ENCODE measurements at places on chromosomes 6 and 20.

- no peak for DNase-seq
These were observed 67.2 kb downstream of the PTPN1 start for GRCh38 chr20:50577175-50578018.

DNA sequence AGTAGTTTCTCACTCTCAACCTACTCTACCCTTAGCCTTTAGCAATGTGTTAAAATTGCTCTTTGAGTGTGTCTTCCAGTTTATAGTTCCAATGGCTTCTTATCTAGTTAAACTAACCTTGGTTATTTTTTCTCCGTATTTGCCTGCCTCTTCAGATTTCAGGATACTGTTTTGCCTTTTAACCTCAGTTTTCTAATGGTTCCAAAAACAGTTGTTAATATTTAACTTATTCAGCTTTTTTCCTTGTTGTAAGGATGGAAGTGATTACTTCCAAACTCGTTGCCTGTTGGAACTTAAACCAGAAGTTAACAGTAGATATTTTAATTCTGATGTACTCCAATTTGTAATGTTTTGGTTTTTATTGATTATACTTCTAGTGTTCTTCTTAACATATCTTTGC is 1574.9 kb downstream of the HACE1 start:
- DNase-seq: no peak

DNA sequence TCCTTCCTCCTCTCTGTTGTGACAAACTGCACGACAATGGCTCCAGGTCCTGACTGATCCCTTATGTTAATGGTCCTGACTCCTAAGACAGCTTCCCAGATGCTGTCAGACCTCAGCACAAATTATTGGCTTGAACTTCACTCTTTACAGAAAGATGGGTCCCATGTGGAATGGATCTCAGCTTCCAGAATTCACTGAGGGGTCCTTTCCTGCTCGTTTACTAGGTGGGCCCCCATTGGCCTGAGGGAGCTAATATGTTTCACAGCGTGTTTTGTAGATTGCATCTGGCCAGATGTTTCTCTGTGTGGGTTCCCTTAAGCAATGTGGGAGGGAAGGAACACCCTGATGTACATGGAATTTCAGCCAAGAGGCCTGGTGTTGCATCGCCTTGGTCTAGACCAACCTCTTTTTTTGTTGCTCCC is 826.6 kb downstream of the MAFB start:
- DNase-seq: no peak

DNA sequence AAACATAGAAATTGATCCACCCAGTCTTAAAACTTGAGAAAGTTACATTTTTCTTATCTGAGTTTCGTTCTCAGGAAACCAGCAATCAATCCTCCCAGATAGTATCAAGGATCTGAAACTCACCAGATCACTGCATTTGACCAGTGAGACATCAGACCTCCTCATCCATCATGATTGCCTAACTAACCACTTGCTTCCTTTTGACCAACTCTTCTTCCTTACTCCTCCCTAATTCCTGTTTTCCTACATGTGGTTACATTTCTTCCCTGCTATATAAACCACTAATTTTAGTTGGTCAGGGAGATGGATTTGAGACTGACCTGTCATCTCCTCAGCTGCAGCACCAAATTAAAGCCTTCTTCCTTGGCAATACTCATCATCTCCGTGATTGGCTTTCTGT is 357.1 kb upstream of the POU3F2 start:
- no peak for DNase-seq

DNA sequence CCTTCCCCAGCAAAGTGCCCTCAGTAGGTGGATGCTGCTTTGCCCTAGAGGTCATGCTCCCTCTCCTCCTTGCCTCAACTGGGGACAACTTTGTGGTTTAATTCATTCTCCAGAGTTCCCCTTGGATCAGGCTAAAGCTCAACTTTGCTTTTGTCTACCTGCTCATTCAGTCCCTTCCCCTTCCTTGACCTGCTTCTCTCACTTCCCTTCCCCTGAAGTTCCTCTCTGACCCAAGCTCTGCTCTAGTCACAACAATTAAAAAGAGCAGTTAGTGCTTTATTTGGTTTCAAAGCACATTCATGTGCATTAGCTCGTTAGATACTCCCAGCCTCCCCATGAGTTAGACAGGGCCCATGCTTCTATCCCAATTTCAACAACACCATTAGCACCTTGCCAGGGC is 71.3 kb downstream of the DZANK1 start:
- DNase-seq: no peak

GRCh38 chr6:120671519-120671918 is 662.8 kb downstream of the TBC1D32 start:
- no peak for DNase-seq

DNA sequence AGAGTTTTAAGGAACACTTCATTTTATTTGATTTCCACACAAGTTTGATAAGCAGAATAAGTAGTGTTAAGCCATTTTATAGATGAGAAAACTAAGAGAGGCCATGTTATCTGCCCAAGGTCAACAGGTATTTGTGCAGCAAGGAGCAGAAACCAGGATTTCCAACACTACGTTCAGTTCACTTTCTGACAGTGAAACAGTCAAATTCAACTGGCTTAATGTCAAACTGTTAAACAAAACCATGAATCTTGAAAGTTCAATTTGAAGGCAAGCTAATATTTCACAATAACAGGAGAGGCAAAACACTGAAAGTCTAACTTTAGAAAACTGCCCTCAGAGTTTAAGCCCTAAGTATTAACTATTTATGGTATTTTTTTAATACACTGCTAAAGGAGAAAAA is 32.6 kb downstream of the DTNBP1 start:
- no peak for DNase-seq

DNA sequence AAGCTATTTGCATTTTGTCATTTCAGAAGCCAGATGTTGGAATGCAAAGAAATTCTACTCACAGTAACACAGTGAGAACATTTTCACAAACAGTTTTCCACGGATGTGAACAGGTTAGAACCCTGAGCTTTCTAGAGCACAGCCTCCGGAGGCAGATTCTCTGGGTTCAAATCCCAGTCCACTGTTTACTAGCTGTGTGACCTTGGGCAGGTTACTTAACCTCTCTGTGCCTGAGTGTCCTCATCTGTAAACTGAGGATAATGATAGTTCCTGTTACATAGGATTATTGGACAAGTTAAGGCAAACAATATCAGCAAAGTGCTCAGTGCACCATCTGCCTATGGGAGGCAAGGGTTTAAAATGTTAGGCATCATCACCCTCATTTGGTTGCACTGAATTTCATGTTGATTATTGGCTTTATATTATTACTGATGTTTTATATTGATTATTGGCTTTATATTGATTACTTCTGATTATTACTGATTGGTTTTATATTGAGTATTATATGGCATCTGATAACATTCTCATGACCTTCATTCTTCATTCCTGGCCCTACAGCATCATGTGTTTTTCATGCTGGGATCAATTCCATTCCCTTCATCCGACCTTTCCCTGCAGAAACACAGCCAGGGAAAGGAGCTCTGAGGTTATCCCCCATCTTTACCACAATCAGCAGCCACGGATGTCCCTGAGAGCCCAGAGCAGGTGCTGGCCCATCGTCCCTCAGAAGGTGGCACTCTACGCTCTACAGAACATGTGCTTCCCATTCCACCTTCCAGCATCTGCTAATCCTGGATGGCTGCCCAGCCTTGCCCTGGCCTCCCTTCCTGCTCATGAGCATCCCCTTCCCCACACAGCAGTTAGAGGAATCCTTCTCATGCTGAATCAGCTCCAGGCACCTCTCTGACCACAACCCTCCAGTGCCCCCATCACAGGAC is 283.1 kb downstream of the PREX1 start:
- DNase-seq: no peak

GRCh38 chr20:2124564-2125213 is 23.1 kb downstream of the STK35 start:
- no peak for DNase-seq

GRCh38 chr20:17287503-17287902 is 60.7 kb downstream of the PCSK2 start:
- no peak for DNase-seq

GRCh38 chr20:51600950-51601349 is 58.4 kb upstream of the NFATC2 start:
- no peak for DNase-seq

GRCh38 chr6:75219263-75219662 is 13.4 kb upstream of the COL12A1 start:
- no peak for DNase-seq

- DNase-seq: no peak
These were observed 69.1 kb downstream of the PPP1R14C start for GRCh38 chr6:150211700-150212511.

- no peak for DNase-seq
These were observed 125.7 kb upstream of the PHACTR1 start for GRCh38 chr6:12590901-12591300.
